Right ventricle myocardium inferior (tissue), 1 donor: ENCODE measurements at places on chromosomes 2 and 18.

- no peak for DNase-seq
These were observed 160.8 kb downstream of the COL6A3 start for GRCh38 chr2:237253046-237253702.

DNA sequence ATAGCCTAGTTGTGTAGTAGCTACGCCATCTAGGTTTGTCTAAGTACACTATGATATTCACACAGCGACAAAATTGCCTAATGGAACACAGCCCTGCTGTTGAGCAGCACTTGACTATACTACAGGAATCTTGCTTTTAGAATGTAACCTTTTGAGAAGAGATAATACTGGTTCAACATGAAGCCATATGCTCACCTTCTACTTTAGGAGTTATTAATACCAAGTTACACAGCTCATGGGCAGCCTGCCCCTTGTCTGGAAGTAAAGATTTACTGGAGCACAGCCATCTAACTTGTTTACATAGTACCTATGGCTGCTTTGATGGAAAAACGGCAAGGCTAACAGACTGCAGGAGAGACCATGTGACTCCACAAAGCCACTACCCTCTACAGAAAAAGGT is 174.8 kb downstream of the DYM start:
- no peak for DNase-seq

- no peak for DNase-seq
These were observed 248.5 kb upstream of the SESTD1 start for GRCh38 chr2:179513181-179513580.

- DNase-seq: no peak
These were observed 104.7 kb downstream of the TSN start for GRCh38 chr2:121860033-121860757.

DNA sequence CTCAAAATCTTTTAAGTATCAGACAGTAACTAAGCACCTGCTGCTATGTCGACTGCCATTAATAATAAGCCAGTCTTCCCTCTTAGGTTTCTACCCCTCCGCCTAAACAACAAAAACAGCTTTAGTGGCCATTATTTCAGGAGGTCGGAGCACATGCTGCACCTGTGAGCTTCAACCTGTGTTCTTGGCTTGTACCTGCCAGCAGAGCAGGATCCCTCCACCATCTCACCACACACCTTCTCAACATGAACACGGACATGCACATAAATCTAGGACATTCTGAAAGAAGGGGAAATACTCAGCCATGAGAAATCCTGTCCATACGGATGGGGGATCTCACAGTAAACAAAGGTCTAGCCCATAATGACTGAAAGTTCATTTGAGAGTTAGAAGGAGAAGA is 3.7 kb downstream of the CYB5A start:
- DNase-seq: no peak
